ENCODE measurements at places on chromosomes 1 and 21.

GRCh38 chr1:6265151-6265550 is 4.3 kb upstream of the GPR153 start:
- DNase-seq = no peak

DNA sequence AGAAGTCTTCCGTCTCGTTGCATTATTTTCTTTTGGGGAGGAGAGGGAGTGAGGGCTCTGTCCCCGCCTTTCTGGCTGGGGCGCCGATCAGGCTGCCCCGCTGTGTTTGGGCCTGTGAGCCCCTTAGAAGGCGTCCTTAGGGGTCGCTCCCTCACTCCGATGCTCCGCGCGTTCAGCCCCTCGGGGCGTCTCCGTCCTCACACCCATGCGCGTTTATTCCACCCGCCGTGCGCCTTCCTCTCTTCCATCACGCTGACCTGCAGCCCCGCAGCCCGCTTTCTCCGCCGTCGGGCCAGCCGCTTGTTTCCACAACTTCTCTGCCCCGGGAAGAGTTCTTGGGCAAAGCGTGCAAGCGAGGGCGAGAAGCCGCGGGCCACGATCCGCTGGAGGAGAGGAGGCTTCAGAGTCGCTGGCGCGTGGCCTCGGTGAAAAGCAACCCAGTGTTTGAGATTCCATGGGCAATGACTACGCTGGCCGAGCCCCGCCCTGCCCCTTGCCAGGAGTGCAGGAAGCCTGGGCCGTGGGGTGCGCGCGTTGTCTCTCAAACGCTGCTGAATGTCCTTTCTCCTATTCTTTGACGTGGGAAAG is 27.7 kb downstream of the TRIM11 start:
- DNase-seq = peak; percentile 34

DNA sequence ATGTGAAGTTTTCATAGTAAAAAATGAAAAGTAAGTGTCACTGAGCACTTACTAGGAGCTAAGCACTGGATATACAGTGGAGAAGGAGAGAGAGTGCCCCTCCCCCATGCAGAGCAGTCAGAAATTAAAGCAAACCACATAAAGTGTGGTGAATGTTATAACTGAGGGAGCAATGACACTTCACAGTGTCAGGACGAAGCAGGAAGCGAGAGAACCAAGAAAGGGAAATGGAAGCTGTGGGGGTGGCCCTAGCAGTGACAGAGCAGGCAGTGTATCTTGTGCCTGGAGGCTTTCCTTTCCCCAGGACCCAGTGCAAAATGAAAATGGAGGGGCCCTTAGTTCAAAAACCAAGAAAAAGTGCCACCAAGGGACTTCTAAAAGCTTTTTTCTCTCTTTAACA is 21.5 kb upstream of the RCAN3 start:
- no peak for DNase-seq

DNA sequence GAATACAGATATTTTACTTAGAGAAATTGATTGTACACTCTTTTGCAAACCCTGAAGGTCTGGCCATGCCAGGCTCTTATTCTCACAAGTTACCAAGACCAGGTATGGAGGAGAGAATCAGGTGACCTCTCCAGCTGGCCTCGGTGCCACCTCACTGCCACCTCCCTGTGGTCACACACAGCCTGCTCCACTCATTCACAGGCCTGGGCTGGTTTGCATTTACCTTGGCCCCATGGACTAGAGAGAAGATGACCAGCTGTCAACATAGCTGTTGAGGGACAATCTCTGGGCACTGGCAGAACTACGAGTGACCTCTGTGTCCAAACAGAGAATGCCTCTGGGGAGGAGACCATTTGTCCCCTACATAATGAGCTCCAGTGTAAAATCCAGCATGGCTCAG is 291.2 kb upstream of the RUNX1 start:
- no peak for DNase-seq

DNA sequence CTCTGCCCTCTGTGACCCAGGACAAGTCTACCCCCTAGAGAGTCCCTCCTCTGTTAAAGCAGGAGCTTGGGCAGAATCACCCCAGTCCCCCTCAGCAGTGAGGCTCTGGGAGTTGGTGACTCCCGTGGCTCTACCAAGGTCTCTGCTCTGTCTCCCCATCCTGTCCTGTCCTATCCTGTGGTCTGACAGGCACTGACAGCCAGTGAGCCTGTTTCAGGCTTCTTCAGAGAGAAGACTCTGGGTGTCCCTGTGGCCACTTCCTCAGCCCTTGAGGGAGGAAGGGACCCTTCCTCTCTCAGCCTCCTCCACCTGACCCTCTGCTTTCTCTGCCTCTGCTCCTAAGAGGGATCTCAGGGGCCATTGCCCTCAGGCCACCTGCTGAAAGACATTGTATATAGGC is 148.7 kb downstream of the FCRL5 start:
- DNase-seq = no peak

- no peak for DNase-seq
These were observed 162.7 kb downstream of the ST6GALNAC3 start for GRCh38 chr1:76237211-76237610.

DNA sequence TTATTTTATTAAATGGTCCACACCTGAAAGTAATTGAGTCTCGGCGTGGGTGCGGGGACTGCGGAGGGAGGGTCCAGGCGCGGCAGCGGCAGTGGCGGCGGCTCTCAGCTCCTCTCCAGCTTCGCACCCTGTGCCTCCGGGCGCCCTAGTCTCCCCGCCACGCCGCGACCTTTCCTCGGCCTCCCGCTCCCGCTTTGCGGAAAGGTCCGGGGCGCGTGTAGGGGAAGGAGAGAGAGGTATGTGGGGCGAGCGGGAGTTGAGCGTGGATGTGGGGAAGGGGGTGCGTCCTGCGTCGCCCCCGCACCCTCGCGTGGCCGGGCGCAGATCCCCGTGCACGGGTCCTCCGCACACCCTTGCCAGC is 13.4 kb upstream of the ALX3 start:
- DNase-seq = no peak

DNA sequence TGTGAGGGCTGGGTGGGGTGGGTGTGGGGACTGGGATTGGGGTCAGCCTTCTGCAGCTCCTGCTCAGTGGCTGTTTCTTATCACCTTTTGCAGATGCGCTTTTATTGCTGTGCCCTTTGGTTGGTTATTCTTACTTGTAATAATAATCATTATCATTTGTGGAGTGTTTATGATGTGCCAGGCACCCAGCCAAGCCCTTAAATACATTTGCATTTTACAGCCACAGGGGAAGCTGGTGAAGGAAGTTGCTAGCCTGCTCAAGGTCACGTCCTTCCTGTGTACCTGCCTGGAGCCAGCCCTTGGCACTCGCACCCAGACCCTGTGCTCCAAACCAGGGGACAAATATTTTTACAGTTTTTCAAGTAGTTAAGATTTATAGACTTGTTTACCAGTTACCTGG is 144.0 kb downstream of the PGBD5 start:
- DNase-seq = no peak
